ENCODE measurements at places on chromosomes 16 and 17.

- DNase-seq = no peak
These were observed 10.3 kb upstream of the IRF8 start for GRCh38 chr16:85888405-85889331.

- no peak for DNase-seq
These were observed 1.1 kb upstream of the AKTIP start for GRCh38 chr16:53503991-53504663.

- no peak for DNase-seq
These were observed 10.4 kb downstream of the MILR1 start for GRCh38 chr17:64459284-64459747.

DNA sequence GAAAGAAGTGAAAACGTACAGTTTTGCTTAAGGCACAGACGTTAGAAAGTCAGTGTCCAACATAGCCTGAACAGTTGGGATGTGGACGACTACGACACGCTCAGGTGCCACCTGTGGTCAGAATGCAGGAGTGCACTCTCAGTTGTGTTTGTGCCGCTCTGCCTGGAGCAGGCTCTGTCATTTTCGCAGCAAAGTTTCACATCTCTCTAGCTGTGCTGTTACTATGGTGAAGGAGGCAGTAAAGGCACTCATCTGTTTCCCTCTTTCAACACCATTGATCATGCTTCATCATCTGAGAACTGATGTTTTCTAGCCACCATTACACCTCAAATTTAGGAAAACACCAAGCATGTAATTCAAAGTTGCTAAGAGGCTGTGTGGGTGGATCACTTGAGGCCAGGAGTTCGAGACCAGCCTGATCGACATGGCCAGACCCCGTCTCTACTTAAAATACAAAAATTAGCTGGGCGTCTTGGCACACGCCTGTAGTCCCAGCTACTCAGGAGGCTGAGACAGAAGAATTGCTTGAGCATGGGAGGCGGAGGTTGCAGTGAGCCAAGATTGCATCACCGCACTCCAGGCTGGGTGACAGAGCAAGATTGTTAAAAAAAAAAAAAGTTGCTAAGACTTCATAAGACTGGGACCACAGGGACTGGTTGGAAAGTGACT is 44.9 kb upstream of the DNAJA2 start:
- DNase-seq = no peak

- no peak for DNase-seq
These were observed 4.9 kb downstream of the POLG2 start for GRCh38 chr17:64491994-64492393.

DNA sequence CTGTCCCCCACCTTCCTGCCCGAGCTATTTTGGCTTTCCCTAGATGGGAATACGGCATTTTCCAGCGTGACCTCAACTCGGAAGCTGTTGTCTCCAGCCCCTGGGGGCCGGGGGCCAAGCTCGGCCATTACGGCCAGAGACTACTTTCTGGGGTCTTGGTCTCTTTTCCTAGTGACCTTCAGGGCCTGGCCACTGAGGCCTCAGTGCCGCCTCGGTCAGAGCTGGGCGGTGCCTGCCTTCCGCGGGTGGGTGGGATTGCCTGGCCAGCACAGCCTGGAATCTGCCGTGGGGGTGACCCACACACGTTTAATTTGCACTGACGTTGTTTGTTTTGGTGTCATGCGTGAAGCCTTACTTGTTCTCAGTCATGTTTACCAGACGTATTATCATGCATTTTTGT is 29.2 kb downstream of the TSC2 start:
- no peak for DNase-seq

DNA sequence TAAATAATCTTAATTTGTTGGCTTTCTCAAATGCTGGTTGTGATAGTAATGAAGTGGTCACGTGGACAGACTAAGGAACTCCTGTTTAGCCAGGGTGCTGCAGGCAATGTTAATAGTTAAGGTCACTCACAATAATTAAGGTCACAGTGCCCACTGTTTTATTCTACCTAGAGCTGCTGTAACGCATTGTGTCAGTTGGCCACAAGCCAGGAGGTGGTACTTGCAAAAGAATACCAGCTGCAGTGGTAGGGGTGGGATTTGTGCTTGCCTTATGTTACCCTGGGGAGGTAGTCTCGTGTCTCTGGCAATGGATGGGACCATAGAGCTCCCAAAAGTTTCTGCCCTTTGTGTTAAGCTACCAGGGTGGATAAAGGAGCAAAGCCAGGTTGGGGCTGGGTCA is 969.1 kb upstream of the CDH8 start:
- no peak for DNase-seq

DNA sequence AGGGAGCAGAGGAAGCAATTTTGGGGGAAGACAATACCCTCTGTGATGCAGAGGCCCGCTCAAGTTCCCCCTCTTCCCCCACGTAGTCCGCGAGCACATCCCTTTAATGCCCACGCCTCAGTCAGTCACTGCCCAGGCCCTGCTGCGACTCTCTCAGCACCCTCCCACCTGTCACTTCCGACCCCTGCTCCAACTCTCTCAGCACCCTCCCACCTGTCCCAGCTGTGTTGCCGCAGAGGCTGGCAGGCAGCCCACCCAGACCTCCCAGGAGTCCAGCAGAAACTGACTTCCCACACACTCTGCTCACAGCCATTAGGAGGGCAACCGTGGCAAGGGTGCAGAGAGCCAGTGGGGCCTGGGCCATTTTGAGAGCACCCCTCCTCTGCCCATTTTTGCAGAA is 92.7 kb downstream of the WSCD1 start:
- DNase-seq = no peak

DNA sequence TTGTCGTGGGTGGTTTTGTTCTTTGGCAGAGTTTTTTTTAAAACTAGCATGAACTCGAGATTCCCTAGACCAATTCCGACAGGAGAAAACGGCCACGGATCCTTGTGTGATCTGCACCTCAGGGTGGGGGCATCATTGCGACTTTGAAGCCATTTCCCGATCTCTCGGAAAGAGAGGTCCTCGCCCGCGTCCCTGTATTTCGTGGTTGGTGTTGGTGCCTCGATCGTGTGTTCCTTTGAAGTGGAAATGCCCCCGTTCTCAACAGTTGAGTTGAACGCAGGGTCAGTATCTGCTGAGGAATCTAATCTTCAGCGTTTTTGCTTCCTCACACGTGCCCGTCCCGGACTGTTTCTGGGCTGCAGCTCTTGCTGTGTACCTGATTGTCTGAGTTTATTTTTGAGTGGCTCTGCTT is 1.1 kb downstream of the CRAMP1 start:
- no peak for DNase-seq

DNA sequence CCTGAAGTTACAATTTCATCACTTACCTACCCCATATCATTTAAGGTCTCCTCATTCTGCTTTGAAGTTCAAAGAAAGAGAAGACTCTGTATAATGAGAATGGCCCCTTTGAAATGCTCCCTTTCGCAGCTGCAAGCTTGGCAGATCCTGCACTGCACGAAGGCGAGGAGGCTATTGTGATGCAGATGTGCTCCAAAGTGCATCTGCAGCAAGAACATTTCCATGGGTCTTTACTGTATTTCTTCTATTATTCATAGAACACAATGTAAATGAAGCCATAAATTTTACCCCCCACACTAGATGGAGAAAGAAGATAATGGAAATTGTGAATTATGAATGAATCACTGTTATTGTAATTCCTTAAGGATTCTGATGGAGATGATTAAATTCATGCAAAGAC is 178.7 kb downstream of the CHD9NB start:
- DNase-seq = no peak

DNA sequence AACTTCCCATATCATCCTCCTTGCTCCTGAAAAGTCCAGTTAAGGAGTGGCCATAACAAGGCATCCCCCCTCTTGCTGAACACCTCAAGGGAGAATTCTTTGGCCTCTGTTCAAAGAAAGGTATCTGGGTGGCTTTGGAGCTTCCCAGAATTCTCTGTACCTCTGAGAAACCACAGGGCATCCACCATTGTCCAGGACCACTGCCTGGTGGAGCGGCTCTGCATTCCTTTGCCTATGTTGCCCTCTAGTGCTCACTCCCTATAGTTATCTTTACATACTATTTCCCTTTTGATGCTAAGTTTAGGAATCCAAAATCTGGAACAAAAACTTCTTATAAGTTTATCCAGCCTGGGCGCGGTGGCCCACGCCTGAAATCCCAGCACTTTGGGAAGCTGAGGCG is 30.3 kb downstream of the CHD9NB start:
- DNase-seq = no peak

- DNase-seq = no peak
These were observed 12.9 kb upstream of the NLRC3 start for GRCh38 chr16:3589991-3590701.
